ENCODE measurements at places on chromosomes 7 and 10.

GRCh38 chr10:128461991-128462390 is 335.8 kb upstream of the MKI67 start:
- DNase-seq = no peak

- no peak for DNase-seq
Measured at GRCh38 chr7:49707891-49708290, 65.5 kb upstream of the VWC2 start.

GRCh38 chr10:84194424-84195043 is at the start of gene CDHR1:
Gene CDHR1, plus strand, starts transcription at chr10:84194537. Its CDS starts 224 bp downstream, at chr10:84194761.
- DNase-seq = no peak

DNA sequence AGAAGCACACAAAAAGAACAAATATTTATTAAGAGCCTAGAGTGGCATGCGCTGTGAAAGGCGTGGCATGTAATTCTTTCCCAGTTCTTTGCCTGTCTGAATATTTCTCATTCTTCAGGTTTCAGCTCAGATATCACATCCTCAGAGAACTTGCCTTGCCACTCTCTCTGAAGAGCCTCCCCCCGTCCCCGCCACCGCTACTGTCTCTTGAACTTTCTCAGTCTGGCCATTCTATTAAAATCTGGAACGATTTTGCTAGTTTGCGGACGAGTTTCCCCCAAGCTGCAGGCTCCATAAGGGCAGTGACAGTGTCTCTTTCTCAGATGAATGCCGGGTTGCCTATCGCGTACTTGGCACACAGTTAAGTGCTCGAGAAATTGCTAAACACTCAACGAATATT is 787 bp upstream of the PLEKHA1 start:
- no peak for DNase-seq

DNA sequence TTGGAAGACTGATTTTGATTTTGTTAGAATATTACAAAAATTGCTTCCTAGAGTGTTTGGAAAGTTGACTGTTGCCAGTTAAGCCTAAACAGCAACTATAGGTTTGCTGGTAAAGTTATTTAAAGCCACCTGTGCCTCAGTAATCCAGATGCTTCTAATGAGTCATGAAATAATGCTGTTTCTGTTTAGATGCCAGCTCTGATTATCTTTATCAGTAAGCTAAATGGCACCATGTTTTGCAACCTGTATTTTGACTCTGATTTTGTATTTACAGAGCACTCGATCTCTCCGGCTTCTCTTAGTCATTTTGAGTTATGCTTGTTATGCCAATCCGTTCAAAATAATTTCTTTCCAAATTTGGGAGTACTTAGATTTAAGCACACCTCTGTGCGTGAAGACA is 366.1 kb downstream of the EXOC4 start:
- DNase-seq = no peak

DNA sequence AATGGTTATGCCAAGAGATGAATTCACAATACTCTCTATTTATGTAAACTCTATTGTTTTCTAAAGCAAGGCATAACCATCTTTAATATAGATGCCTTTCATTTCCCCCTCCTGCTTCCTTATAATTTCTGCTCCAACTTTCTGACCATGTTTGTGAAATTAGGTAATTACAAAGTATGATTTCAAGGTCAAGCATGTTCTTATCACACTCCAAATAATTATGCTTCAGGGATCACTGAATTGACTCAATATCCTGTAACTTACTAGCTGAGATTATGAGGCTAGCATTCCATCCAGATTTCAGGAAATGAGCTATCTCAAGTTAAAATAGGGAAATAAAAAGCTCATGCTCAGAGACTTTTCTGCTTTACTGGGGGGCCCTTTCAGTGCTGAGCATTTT is 655.9 kb upstream of the IGFBP3 start:
- no peak for DNase-seq

DNA sequence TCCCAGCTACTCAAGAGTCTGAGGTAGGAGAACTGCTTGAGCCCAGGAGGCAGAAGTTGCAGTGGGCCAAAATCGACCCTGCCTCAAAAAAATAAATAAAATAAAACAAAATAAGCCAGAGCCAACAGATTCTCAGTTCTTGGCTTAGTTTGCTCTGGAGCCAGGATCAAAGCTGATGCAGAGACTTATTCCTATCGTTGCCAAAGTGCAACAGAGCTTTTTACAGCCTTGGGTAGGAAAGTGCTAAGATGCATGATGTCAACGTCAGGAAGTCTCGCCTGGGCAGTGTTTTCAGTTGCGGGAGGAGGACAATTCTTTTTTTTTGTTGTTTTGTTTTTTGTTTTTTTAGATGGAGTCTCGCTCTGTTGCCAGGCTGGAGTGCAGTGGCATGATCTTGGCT is 43.8 kb upstream of the CYTH3 start:
- DNase-seq = no peak

GRCh38 chr7:127690337-127690736 is 38.3 kb downstream of the SND1 start:
- no peak for DNase-seq

- DNase-seq = peak; percentile 57
Measured at GRCh38 chr7:20385126-20385525, 54.4 kb downstream of the ITGB8 start.

DNA sequence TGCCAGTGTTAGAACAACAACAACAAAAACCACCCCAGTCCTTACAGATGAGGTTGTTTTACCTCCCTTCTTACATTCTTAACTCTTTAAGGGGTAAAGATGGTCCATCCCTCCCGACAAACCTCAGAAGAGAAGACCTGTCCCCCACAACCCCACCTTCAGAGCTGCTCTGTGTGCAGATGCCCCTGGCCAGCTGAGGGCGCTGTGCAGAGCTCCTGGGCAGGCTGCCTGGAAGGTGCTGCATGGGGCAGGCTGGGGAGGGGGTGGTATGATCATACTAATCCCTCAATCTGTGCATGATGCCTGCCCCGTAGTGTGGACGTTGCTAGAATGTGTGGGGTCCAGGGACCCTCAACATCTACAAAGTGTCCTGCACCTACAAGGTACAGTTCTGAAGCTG is 387.1 kb downstream of the INHBA start:
- DNase-seq = no peak
